ENCODE measurements at places on chromosomes 7 and 10. TPM values are rescaled to one million over a fixed set of nuclear protein-coding genes. Genes with fewer than 3 reads are reported as not detected.

Gene SPOCK2
- total RNA-seq, result 69.2 TPM

Gene HKDC1
- total RNA-seq, result 0.15 TPM

Gene GBX1
- not detected for total RNA-seq

DNA sequence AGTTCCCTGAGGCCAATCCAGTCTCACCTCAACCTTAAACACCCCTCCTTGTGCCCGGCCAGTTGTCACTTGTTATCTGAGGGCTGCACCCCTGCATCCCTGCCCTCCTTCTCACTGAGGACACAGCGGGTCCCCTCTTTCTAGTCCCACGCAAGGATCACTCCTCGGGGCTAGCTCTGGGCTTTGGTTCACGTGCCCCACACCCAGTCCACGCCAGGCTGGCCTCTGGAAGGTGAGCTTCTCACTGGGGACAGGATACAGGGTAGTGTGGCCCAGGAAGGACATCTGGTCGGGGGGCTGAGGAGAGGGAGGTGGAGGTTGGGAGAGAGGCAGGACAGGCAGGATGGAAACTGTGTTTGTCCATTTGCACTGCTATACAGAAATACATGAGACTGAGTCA lies 25.5 kb downstream of the UPP1 start:
- no peaks in the 10 kb centered on the region for H3K27me3 ChIP-seq
- no peaks in the 10 kb centered on the region for H3K36me3 ChIP-seq
- no peak overlapping the region for H3K4me3 ChIP-seq
- no peak overlapping the region for H3K27ac ChIP-seq

DNA sequence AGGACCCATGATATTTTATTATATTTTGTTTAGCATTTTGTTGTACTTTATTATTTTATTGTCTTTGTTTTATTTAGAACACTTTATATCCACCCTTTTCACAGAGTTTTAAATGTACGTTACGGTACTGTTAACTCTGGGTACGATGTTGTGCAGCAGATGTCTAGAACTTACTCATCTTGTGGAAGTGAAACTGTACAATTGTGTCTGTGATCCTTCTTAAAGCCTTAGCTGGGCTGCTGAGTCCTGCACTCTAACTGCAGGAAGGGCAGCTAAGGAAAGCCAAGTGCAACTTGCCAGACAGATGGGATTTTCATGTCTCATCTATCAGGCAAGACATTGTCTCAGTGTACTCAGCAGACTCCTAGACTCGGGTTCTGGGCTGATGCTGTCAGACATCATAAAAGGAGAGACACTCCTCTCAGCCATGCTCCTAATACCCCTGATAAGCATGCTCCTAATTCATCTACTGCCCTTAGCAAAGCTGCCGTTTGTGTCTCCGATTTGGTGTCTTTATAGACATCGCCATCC lies 14.6 kb upstream of the INSYN2A start:
- no peak for DNase-seq
- H3K4me1 ChIP-seq, result no peaks in the 10 kb centered on the region
- H3K4me3 ChIP-seq, result no peak overlapping the region
- H3K36me3 ChIP-seq, result no peaks in the 10 kb centered on the region
- H3K27ac ChIP-seq, result no peak overlapping the region

- H3K4me1 ChIP-seq, result no peaks in the 10 kb centered on the region
- no peaks in the 10 kb centered on the region for H3K36me3 ChIP-seq
- DNase-seq, result no peak
- H3K27ac ChIP-seq, result no peak overlapping the region
- H3K27me3 ChIP-seq, result no peaks in the 10 kb centered on the region
These were observed 204.4 kb upstream of the TMEM72 start for GRCh38 chr10:44706745-44707144.
